Astrocyte of the hippocampus (primary cell): ENCODE measurements at places on chromosomes 7 and 10.

- no peak for DNase-seq
These were observed 37.7 kb downstream of the CDK13 start for GRCh38 chr7:39987641-39988347.

DNA sequence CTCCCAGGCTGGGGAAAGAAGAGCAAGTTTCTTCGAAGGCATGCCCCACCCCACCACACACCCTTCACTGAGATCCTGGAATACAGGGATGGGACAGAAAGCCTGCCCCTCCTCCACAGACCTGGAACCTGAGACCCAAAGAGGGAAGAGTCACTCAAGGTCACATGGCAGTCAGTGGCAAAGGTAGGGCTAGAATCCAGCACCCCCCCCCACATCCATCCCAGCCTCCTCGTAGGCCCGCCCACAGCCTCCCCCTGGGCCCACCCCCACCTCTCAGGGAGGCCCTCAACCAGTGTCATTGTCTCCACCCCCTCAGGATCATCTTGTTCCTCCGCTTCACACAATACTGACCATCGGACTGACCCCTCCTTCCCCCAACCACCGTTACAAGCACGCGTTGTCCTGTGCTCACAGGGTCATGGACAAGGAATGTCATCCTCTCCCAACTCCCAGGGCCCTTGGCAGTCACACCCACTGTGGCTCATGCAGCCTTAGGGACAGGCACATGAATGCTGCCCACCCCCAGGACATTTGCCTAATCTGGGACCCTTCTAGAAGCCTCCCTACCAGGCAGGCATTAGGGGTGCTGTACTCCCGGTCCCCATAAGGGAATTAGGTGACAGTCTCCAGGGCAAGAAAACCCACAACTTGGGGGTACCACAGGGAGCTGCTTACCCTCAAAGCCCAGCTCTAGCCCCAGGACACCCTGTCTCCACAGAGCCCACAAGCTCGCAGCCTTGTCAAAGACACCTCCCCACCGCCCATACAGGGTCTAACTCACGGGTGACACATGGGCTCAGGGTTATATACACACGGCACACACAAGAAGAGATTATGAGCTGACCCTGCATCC lies 1.4 kb downstream of the KCNH2 start:
- no peak for DNase-seq

- peak; percentile 38 for DNase-seq
These were observed 6.8 kb downstream of the DLG5 start for GRCh38 chr10:77919713-77920108.

DNA sequence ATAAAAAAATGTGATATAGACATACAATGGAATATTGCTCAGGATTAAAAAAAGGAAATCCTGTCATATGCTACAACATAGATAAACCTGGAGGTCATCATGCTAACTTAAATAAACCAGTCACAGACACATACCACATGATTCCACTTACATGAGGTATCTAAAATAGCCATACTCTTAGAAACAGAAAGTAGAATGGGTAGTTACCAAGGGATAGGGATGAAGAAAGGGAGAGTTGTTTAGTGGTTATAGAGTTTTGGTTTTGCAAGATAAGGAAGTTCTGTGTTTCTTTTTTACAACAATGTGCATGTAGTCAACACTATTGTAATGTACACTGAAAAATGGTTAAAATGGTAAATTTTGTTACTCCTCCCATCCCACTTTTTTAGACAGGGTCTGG lies 30.5 kb downstream of the BICC1 start:
- DNase-seq: no peak

DNA sequence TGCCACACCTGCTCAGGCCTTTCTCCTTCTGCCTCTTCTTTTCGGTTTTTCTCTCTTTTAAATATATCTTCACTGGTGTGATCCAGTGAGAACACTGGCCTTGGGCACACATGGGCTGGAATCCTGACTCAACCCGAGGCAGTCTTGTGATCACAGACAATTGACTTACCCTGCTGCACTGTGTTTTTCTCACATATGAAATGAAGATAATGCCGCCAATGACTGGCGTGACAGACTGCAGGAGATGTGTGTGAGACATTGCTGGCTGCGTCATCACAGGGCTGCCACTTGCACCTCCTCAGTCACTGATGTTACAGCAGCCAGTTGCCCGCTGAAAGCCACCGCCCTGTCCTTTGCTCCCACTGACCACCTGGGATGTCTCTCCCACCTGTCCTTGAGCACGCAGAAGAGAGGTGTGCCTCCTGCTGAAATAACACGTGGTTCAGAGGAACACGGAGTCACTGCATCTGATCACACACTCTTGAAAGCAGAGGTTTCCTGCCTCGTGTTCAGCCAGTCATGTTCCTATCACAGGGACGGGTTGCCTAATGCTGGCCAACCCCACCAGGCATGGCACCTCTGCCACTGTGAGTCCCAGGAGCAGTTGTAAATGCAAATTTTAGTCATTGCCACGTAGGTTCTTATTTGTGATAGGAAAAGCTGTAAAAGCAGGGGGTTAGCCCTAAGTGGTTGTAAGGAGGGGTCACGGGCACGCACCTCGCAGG lies 124.6 kb upstream of the LANCL2 start:
- no peak for DNase-seq

DNA sequence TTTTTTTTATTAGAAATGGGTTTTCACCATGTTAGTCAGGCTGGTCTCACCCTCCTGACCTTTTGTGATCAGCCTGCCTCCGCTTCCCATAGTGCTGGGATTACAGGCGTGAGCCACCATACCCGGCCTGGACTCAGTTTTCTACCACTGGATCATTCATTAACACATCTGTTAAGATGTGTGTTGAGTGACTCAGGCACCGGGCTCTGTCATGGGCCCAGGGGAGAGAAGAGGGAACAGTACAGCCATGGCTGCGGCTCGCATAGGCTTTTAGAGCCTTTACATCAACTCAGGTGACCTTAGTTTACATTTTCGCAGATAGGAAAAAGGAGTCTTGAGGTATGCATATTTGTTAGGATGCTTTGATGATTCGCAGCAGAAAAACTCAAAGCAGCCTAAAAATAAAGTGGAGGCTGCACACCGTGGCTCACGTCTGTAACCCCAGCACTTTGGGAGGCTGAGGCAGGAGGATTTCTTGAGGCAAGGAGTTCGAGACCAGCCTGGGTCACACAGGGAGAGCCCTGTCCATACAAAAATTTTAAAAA lies 3.1 kb upstream of the ARPC1B start:
- no peak for DNase-seq

DNA sequence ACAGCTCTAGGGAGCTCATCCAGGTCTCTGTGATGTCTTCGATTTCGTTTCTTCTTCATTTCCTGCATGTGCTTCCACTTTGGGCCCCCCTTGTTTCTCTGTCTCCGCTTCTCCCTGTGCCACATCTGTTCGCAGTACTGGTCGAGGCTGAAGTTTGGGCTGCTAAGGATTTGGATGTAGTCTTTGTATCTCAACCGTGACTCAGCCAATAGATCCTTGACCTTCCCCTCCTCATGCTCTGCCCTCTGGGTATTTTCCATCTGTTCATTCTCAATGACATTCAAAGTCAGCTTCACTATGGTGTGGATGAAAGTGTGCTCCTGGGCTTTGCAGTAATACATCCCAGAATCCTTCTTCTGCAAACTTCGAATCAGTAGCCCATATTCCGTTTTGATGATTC lies 187.4 kb downstream of the SEMA3D start:
- no peak for DNase-seq

DNA sequence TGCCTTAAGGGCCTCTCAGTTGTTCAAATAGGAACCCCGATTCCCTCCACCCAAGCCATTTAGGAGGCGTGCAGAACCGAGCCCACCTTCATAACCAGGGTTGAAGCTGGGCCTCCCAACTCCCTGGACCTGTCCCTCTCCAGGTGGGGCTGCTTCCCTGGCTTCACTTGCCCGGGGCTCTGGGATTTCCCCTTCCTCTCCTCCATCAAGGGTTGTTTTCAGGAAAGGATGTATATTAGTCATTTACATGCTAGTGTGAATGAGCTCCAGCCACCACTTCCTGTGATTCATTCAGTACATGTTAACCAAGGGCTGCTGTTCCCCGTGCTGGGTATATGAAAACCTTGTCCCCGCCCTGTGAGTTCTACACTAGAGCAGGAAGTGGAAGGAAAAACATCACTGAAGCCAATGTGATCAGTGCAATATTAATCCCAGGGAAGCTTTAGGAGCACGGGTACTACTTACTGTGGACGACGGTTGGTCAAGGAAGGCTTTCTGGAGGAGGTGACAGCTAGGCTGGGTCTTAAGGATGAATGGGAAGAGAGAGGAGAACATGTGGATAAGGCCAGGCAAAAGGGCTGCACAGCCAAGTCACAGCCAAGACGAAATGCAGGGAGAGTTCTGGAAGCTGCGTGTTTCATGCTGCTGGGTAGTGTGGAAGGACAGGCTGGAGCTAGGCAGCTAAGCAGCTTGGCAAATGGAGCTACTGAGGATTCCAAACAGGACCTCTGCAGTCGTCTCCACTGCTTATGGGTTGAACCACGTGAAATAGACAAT lies 150.1 kb upstream of the SHH start:
- DNase-seq: peak; percentile 64

- no peak for DNase-seq
These were observed 78.4 kb upstream of the NEUROD6 start for GRCh38 chr7:31418928-31419327.

DNA sequence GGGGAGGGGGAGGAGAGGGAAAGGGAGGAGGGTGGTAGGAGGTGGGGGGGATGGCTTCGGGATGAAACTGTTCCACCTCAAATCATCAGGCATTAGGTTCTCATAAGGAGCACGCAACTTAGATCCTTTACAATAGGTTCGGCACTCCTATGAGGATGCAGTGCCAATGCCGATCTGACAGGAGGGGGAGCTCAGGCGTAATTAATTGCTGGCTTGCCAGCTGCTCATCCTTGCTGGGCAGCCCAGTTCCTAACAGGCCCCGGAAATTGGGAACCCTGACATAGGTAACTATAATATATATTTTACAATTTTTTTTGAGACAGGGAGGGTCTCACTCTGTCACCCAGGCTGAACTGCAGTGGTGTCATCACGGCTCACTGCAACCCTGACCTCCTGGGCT lies 118.8 kb upstream of the SFMBT2 start:
- no peak for DNase-seq

DNA sequence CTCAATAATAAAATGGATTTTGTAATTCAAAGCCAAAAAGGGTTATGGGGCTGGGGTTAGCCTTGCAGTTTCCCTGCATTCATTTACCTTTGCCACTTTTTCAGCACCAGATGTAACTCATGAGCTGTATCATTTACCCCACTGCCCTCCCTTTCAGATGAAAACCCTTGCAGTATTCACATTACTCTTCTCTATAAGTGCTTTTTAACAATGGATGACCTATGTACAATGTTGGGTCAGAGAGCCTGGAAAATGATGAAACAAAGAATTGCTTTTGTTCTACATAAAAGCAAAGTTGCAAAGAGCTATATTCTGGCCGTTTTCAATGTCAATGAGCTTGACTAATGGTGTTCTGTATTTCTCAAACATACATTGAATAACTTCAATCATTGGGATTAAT lies 189.7 kb downstream of the TMEM26 start:
- DNase-seq: no peak

DNA sequence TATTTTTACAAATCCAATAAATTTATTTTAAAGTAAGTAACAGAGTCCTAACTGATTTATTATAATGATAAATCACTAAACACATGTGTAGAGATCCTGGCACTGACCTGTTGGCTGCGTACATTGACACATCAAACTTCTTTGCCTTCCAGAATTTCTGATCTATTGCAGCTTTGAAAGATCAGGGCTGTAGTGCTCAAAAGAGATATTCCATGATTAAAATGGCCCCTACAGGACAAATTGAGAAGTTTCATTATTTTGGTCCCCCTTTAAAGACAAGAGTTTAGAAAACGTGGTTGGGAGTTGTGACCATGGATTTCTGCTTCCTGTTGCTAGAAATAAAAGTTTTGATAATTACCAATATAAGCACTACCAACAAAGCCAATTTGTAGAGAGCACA lies 87.7 kb upstream of the PDK4 start:
- DNase-seq: peak; percentile 48

DNA sequence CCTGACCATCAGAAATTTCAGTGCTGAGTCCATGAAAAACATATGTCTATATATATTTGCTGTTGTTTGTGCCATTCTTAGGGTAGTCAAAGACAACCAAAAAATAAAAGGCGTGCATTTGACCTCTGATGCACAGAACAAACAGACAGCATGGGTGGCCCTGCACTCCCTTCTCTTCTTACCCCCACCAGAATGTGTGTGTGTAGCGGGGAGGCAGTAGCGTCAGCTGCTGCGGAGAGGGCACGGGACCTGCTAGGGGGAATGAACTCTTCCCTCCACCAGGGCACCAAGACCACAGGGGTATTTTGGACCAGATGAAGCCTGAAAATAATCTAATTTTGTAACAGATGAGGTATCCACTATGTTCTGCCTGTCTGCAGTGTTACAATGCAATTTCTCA lies 277.7 kb upstream of the ZNF32 start:
- DNase-seq: no peak

- DNase-seq: peak; percentile 22
These were observed 267.5 kb downstream of the GATA3 start for GRCh38 chr10:8321990-8322389.

- DNase-seq: no peak
These were observed 42.8 kb downstream of the GLI3 start for GRCh38 chr7:42194238-42194637.

DNA sequence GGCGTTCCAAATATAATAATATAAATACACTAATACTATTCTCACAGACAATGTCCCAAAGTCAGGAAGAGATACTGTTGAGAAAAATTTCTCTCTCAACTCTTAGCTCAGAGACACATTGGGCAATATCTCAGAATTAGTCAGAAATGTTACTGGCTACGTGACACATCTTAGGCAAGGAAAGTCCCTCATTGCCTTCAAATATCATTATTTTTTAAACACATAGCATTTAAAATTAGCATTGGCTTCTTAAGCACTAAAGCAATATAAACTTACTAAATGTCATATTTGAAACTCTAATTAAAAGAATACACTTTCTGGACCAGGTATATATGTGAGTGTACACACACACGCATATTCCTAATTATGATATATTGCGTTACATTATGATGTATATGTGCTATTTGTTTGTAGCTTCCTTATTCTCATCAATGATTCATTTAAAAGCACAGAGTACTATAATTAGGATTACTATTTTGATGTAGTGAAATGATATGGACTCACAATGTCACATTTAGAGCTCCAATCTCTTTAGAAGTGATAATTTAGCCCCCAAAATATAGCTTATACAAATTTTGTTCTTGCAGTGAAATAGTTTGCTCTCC lies 255.8 kb downstream of the TWIST1 start:
- no peak for DNase-seq

GRCh38 chr10:78893217-78893616 lies 175.5 kb upstream of the ZMIZ1 start:
- no peak for DNase-seq

GRCh38 chr7:13834328-13834761 lies 155.1 kb downstream of the ETV1 start:
- peak; percentile 56 for DNase-seq

GRCh38 chr7:77239471-77239870 lies 39.9 kb upstream of the FGL2 start:
- DNase-seq: no peak
